ENCODE measurements at places on chromosomes 5 and 9. TPM values are rescaled to one million over a fixed set of nuclear protein-coding genes. Genes with fewer than 3 reads are reported as not detected.

DNA sequence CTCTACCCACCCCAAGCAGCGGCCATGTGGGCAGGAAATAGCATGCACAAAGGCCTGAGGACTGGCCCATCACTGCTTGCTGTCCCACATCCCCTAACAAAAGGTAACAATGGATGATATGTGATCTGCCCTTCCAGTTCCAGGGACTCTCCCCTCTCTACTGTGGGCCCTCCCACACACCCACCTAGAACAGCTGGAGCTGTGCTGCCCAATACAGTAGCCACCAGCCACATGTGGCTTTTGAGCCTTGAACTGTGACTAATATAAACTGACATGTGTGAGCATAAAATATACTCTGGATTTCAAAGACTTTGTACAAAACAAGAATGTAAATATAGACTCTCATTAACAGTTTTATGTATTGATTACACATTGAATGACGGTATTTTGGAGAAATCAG, 78.1 kb downstream of the C5orf15 start:
- H3K36me3 ChIP-seq = no peaks in the 10 kb centered on the region
- no peak overlapping the region for H3K27ac ChIP-seq
- H3K4me3 ChIP-seq = no peak overlapping the region
- no peaks in the 10 kb centered on the region for H3K4me1 ChIP-seq

GRCh38 chr9:125906144-125906543, 159.0 kb downstream of the PBX3 start:
- H3K4me3 ChIP-seq = no peak overlapping the region
- DNase-seq = no peak
- H3K4me1 ChIP-seq = no peaks in the 10 kb centered on the region
- no peaks in the 10 kb centered on the region for H3K27me3 ChIP-seq
- no peaks in the 10 kb centered on the region for H3K36me3 ChIP-seq

GRCh38 chr5:145982572-145983318, 46.4 kb downstream of the SH3RF2 start:
- no peak overlapping the region for H3K27ac ChIP-seq
- DNase-seq = no peak
- peaks cover 6% of the 10 kb centered on the region for H3K27me3 ChIP-seq
- no peaks in the 10 kb centered on the region for H3K36me3 ChIP-seq
- no peak overlapping the region for H3K4me3 ChIP-seq
- H3K4me1 ChIP-seq = no peaks in the 10 kb centered on the region

GRCh38 chr5:82403026-82403425, 124.9 kb upstream of the RPS23 start:
- H3K4me3 ChIP-seq = no peak overlapping the region
- no peak for DNase-seq
- peaks cover 2% of the 10 kb centered on the region for H3K27me3 ChIP-seq
- no peak overlapping the region for H3K27ac ChIP-seq
- peaks cover 3% of the 10 kb centered on the region for H3K36me3 ChIP-seq
- no peaks in the 10 kb centered on the region for H3K4me1 ChIP-seq

DNA sequence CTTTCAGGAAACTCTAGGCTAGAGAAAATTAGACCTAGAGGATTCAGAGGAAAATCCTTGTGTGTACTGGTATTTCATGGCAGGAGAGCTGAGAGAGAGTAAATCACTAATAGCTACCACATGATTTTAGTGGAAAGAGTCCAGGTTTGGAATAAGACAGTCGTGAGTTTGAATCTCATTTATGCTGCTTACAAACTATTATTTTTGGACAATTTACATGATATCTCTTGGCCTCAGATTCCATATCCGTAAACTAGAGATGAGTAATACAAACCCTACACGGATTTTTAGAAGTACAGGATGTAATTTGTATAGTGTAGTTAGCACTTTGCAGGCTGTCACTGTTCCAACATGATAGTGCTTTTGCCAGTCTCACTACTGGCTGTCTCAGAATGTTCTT, 2.7 kb downstream of the IL31RA start:
- no peak for DNase-seq
- peaks cover 46% of the 10 kb centered on the region for H3K4me1 ChIP-seq
- H3K4me3 ChIP-seq = no peak overlapping the region

- H3K4me3 ChIP-seq = no peak overlapping the region
- no peaks in the 10 kb centered on the region for H3K27me3 ChIP-seq
These were observed 6.7 kb upstream of the WNT8A start for GRCh38 chr5:138077064-138077696.

DNA sequence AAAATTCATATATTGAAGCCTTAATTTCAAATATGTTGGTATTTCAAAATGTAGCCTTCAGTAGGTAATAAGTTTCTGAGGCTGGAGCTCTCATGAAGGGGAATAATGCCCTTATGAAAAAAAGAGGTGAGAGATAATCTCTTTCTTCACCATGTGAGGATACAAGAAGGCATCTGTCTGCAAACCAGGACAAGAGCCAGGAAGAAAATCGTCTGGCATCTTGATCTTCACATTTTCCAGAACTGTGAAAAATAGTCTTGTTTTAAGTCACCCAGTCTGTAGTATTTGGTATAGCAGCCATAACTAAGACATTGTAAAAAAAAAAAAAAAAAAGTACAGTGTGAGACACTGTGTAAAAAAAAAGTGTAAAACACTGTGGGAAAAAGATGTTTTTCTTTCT, 768.9 kb downstream of the TAF11L14 start:
- H3K27me3 ChIP-seq = no peaks in the 10 kb centered on the region
- H3K4me1 ChIP-seq = no peaks in the 10 kb centered on the region
- no peak overlapping the region for H3K27ac ChIP-seq
- no peak overlapping the region for H3K4me3 ChIP-seq

- no peaks in the 10 kb centered on the region for H3K27me3 ChIP-seq
- H3K4me1 ChIP-seq = peaks cover 36% of the 10 kb centered on the region
- peak overlapping the region; percentile 98 for H3K27ac ChIP-seq
- peak overlapping the region; percentile 98 for H3K4me3 ChIP-seq
- DNase-seq = no peak
These were observed 2.9 kb downstream of the RPL12 start for GRCh38 chr9:127448112-127448805.

- no peak overlapping the region for H3K4me3 ChIP-seq
- no peaks in the 10 kb centered on the region for H3K36me3 ChIP-seq
- H3K27me3 ChIP-seq = peaks cover 80% of the 10 kb centered on the region
- H3K4me1 ChIP-seq = peaks cover 5% of the 10 kb centered on the region
- no peak for DNase-seq
These were observed 19.5 kb upstream of the TMEM174 start for GRCh38 chr5:73153513-73153912.

GRCh38 chr9:107932601-107933000, 443.0 kb upstream of the KLF4 start:
- no peak overlapping the region for H3K4me3 ChIP-seq
- H3K4me1 ChIP-seq = no peaks in the 10 kb centered on the region
- no peak overlapping the region for H3K27ac ChIP-seq
- H3K27me3 ChIP-seq = no peaks in the 10 kb centered on the region
- H3K36me3 ChIP-seq = no peaks in the 10 kb centered on the region

DNA sequence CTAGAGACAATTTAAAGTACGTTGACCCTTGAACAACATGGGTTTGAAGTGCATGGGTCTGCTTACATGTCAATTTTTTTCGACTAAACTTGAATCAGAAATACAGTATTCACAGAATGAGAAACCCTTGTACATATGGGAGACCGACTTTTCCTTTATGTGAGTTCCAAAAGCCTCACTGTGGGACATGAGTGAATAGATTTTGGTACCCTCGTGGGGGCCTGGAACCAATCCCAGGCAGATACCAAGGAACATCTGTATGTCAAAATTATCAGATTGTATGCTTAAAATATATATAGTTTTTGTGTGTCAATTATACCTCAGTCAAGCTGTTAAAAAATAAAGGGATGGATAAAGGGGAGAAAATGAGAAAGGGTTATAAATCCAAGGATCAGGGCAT, 78.7 kb upstream of the MAN2A1 start:
- no peak for DNase-seq
- H3K27ac ChIP-seq = no peak overlapping the region
- peaks cover 2% of the 10 kb centered on the region for H3K27me3 ChIP-seq
- H3K4me3 ChIP-seq = no peak overlapping the region
- no peaks in the 10 kb centered on the region for H3K36me3 ChIP-seq
- no peaks in the 10 kb centered on the region for H3K4me1 ChIP-seq

GRCh38 chr5:10401498-10401897, 40.2 kb upstream of the ROPN1L start:
- no peaks in the 10 kb centered on the region for H3K27me3 ChIP-seq
- peak overlapping the region; percentile 35 for H3K27ac ChIP-seq
- H3K36me3 ChIP-seq = peaks cover 28% of the 10 kb centered on the region
- DNase-seq = no peak
- no peak overlapping the region for H3K4me3 ChIP-seq

DNA sequence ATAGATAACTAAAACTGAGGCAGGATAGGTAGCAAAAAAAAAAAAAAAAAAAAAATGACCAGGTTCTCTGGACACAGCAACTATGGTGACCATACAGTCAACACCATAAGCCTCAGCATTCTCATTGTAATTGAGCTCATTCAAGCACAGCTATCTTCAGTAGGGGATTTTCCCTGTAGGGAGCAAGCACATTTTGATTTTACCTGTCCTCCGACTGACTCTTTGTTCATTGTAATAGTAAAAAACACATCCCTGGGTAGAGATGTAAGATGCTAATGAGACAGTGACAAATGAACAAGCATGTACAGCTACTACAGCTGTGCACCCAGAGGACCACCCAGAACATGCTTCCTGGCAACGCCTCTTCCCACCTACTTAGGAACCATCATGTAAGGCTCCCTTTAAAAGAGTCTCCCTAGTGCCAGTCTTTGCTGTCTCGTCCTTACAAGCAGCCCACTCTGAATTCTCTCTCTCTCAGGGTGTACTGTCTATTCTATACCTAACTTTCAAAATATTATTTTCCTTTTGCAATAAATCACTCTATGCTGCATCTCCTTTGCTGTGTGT, 65.0 kb upstream of the FBXW11 start:
- H3K27ac ChIP-seq = peak overlapping the region; percentile 53
- H3K27me3 ChIP-seq = no peaks in the 10 kb centered on the region
- no peak overlapping the region for H3K4me3 ChIP-seq
- H3K4me1 ChIP-seq = peaks cover 47% of the 10 kb centered on the region
- DNase-seq = no peak

DNA sequence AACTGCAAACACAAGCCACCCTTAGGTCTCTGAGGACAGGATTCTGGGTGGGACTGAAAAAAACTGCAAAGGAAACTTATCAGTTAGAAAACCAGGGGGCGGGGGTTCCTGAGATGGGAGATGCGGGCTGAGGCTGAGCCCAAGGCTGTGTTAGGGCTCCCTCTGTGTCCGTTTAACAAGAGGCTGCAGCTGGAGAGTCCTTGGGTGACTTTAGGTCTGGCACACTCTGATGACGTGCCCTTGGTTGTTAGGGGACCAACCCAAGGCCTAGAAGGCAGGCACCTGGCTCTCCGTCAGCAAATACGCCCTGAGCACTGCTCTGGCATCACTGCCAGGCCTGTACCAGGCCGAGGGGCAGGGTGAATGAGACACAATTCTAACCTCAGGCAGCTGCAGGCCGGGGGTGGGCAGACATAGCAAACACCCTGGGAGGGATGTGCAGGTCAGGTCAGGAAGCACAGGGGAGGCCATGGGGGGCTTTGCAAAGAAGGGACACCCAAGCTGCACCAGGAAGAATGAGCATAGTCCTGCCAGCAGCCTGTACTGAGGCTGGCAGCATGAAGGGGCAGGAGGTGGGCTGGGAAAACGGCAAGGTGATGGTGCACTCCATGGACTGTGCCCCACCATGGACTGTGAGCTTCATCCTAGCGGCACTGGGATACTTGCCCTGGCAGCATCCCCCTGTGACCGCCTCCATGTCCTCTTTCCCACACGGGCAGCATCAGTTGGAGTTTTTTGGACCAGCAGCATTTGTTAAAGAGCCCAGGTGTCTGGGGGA, 137.9 kb downstream of the GABBR2 start:
- no peak overlapping the region for H3K4me3 ChIP-seq
- H3K4me1 ChIP-seq = peaks cover 9% of the 10 kb centered on the region
- no peaks in the 10 kb centered on the region for H3K36me3 ChIP-seq
- no peak for DNase-seq

DNA sequence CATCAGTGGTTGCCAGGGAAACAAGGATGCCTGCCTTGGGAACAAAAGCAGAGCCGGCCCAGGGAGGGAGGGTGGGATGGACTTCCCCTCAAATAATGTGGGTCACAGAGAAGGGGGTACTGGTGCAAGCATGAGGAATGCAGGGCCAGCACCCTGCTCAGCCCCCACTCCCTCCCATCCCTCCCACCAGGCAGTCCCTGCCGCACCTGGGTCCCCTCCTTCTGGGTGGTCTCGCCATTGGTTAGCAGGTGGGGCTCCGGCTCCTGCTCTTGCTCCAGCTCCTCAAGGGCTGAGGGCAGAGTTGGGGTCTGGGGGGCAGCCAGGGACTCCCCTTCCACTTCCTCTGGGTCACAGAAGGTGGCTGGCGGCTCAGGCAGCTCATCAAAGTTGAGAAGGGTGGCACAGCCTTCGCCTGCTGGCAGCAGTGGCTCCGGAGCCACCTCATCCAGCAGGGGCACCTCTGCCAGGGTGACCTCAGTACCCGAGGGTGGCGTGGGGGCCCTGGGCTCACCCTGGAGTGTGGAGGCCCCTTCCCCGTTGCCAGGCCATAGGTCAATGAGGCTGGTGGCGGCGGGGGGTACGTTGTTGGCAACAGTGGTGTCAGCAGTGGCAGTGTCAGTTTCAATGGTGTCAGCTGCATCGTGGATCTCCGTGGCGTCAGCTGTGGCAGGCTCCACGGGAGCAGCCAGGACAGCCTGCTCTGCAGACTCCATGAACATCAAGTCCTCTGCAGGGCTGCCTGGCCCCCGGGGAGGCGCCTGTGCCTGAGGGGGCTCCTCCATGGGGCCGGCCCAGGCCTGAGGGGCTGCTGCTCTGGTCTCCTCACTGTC, 11.5 kb downstream of the PRR7 start:
- DNase-seq = no peak
- no peaks in the 10 kb centered on the region for H3K27me3 ChIP-seq
- H3K27ac ChIP-seq = peak overlapping the region; percentile 31
- peaks cover 23% of the 10 kb centered on the region for H3K4me1 ChIP-seq

DNA sequence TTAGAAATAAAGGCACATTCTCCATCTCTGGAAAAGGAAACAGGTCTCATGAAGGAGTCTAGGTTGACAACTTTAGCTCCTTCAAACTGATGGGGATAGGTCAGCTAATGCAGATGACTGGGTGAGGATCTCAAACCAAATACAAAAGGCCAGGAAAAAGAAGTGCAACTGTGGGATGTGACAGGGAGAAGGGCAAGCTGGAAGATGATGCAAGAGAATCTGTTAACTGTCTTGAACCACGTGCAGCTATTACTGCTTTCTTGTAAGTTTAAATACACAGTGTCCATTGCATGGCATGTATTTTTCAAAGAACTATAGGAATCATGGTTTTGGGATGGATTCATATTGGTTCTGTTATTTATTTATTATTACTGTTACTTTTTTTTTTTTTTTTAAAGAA, 331.8 kb downstream of the NDUFS4 start:
- no peak overlapping the region for H3K4me3 ChIP-seq
- DNase-seq = no peak
- no peak overlapping the region for H3K27ac ChIP-seq
- H3K4me1 ChIP-seq = no peaks in the 10 kb centered on the region
- H3K36me3 ChIP-seq = peaks cover 2% of the 10 kb centered on the region
- no peaks in the 10 kb centered on the region for H3K27me3 ChIP-seq

TGFBI gene
- not detected for total RNA-seq

NFIL3 gene
- total RNA-seq = 122 TPM

UGT3A2 gene
- total RNA-seq = not detected

SCGB3A1 gene
- not detected for total RNA-seq

FGD3 gene
- 41.8 TPM for total RNA-seq

ACOT12 gene
- total RNA-seq = not detected

CBY3 gene
- 0.40 TPM for total RNA-seq

CCDC180 gene
- total RNA-seq = 1.3 TPM

GDF9 gene
- 0.69 TPM for total RNA-seq
